ENCODE measurements at places on chromosomes 1 and 21.
A peak's percentile ranks its signal among the peaks of the same experiment; 100 is the strongest.

DNA sequence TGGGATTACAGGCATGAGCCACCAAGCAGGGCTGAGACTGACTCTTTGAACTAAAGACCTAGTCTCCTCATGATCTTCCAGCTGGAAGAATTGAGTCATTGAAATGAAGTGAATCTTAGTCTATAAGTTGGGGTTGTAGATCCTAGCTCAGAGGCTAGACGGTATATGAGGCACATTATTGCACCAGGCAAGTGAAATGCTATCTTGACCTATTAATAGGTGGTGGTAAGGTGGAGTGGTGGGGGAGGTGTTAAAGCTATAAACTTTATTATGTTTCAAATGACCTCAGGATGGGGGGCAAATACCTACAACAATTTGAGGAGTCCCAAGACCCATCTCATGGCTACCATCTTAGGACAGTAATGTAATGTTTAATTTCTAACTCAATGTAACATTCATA, 36.8 kb upstream of the SLC16A1 start:
- DNase-seq, result no peak

DNA sequence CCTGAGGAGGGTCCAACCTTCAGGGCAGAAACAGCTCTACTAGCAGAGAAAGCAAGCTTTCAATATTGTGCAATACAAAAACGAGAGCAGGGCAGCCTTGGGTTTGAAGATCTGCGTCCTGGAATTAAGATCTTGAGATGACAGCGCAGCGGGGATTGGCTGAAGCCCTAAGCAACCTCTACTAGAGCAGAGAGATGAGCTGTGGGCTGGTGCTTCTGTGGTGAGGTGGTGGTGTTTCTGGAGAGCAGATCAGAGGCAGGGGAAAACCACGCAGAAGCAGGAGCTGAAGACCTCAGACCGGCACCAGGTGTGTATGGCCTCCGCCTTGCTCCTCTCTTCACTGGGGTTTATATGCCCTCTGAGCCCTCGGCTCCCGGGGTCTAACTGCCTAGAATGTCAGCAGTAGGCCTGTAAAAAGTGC, 12.5 kb downstream of the TRAF3IP3 start:
- DNase-seq, result peak; percentile 58

GRCh38 chr1:101463195-101463594, 226.4 kb downstream of the S1PR1 start:
- DNase-seq, result no peak

DNA sequence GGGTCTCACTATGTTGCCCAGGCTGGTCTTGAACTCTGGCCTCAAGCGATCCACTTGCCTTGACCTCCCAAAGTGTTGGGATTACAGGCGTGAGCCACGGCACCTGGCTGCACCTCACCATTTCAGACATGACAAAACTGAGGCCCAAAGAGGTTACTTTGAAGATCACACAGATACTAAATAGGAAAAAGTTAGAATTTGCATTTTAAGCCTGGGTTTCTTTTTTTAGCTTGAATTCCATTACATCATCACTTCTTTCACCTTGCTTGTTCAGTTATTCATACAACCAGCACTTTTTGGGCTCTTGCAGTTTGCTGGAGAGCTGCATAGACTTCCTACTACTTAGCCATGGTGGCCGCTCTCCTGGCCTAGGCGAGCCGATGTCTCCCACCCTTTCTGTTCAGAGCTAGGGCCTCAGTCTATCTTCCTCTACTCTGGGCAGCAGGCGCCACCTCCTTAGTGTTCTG, 16.3 kb upstream of the CD2 start:
- DNase-seq, result no peak

GRCh38 chr1:85289848-85290335, 13.5 kb upstream of the BCL10 start:
- DNase-seq, result no peak

DNA sequence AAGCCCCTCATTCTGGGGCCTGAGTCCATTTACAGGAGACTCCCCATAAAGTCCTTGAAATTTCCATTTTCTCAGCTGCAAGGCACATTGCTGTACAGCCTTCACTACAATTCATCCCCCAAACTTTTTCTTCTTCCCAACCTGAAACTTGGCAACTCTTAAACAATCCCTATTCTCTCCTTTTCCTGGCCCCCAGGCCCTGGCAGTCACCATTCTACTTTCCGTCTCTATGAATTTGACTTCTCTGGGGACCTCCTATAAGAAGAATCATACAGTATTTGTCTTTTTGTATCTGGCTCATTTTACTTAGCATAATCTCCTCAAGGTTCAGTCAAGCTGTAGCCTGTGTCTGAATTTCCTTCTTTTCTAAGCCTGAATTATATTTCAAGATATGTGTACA, 332.9 kb downstream of the PCP4 start:
- DNase-seq, result no peak

DNA sequence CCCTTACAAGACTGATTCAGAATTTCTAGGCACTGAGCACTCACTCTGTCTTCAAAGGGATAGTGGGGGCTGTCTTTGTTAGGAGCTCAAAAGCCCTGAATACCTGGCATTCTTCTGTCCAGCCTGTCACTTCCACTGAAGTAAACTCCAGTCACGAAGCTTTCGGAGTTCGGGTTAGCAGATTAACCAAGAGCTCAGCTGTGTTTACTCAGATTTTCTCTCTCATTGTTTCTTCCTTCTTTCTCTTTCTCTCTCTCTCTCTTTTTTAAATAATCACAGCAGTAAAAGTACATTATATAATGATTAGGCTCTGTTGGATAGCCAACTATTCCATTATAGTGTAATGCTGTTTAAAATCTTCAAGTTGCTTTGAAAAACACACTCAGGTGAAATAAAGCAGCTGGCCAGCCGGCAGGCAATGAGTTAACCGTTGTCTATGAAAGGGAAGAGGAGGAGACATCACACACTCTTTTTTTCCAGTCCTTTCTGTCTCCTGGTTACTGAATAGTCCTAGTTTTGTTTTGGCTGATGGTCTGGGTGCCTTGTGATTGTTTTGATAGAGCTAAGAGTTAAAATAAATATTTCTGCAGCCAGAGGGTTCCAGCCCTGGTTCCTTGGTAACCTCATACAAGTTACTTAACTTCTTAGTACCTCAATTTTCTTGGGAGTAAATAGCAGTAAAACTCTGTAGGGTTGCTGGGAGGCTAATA, 89.8 kb downstream of the ADSS2 start:
- no peak for DNase-seq

DNA sequence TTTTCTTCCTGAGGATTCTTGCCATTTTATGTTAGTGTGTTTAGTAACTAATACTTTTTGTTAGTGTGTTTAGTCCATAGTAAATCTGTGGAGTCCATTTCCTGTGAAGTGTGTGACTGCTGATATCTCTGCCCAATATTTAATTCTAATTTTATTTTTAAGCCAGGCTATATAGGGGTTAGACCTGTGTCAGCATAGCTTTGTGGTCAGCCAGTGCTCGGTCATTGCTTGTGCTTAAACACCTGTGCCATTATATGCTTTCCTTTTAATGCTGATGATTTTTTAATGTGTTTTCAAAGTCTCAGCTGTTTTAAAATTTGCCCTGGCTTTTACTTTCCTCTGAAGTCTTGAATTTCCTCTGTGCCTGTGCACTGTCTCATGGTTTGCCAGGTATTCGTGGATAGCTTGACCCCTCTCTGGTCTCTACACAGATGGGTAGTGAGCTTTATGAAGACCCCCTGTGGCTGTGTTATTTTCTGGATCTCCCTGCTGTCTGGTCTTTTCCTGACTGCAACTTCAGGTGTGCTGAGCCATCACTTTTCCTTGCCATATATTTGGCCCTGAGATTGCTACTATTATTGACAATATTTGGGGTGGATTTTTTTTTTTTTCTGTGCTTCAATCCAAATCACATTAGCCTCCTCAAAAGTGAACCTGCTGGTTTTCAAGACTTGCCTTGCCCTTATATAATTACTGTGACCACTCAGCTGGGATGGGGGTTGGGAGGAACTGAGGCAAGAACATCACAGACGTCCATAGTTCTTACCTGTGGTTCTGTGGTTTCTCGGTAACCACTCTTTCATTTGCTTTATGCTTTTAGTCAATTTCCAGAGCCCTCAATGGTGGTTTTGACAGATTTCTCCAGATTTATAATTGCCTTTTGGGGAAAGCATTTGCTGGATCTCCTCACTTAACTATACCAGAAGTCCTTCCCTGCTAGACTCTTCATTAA, 59.6 kb downstream of the RPS6KC1 start:
- no peak for DNase-seq

DNA sequence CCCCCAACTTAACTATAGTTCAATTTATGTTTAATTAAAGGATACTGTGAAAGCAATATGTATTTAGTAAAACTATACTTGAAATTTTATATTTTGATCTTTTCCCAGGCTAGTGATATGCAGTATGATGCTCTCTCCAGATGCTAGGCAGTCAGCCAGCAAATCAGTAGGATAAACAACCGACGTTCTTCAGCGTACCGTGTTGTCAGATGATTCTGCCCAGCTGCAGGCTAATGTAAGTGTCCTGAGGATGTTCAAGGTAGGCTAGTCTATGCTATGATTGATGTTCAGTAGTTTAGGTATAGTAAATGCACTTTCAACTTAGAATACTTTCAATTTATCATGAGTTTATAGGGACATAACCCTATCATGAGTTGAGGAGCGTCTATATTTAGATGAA, 762.6 kb downstream of the MRPL39 start:
- DNase-seq, result no peak

DNA sequence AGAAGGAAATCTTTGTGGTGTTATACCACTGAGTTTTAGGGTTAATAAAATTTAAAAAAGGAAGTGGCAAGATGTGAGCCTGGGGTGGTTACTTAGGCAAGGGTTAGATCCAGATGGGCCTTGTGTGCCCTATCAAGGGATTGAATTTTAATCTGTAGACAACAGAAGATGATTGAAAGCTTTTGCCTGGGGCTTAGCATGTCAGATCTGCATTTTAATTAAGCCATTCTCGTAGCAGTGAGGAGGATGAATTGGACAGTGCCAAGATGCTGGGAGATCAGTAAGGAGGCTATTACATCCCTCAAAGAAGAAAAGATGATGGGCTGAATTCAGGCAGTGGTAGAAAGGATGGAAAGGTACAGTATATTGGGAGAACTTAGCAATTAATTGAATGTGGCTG, 42.3 kb downstream of the HMGB4 start:
- no peak for DNase-seq

DNA sequence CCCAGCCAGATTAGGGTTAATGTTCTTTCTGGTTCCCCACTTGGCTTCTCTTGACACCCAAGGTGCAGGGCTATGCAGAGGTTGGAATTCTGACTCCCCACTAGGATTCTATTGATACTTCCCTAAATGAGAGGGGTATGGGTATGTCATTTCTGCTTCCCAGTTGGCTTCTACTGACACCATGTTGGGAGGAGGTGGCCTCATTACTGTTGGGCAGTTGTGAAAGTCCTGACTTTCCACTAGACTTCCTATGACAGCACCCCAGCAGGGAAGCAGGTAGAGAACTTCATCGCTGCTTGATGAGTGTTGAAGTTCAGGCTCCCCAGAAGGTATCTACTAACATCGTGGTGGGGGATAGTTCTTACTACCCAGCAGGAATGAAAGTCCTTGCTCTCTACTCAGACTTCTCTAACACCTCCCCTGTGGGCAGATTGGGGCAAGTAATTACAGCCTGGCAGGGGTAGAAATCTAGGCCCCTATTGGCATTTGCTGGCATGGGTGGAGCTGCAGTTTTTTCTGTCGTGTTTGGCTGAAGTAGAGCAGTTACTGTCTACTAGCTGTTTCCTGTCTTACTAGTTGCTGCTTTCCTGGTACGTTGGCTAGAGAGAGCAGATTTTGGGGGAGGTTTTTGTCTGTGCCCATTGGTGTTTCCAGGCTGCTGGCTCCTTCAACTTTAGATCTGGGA, 41.5 kb downstream of the ZYG11B start:
- DNase-seq, result no peak

GRCh38 chr21:24470852-24471251, 1136.4 kb downstream of the MRPL39 start:
- DNase-seq, result no peak

- no peak for DNase-seq
Measured at GRCh38 chr1:238675221-238675620, 711.1 kb upstream of the CHRM3 start.

DNA sequence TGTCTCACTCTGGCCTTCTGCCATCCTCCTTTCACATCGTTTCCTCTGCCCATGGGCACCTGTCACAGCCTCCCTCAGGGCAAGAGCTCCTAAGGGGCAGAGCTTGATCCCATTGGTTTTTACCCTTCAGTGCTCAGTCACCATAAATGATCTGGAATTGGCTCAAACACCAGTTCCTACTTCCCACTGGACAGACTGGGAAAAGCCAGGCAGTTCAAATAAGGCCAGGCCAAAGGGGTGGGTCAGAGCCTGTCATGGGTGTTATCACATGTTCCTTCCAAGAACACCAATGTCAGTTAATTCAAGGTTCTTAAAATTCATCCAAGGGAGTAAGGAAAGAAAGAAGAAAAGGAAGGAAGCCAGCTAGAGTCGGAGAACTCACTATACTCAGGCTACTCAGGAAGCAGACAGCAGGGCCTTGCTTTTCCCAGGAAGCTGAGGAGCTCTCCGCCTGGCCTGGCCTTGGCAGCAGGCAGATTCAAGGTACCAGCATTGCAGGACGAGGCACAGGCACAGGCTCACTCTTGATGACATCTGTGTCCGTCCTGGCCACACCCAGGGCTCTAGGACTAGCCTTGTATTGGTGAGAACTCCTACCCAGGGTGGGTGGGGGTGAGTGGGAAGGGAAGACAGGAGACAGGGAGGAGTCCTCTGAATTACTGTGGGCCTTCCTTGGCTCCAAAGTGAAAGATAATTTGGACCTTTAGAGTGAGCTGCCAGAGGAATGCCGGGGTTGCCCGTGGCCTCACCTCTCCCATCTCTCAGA, 32.2 kb upstream of the ARTN start:
- DNase-seq, result no peak

DNA sequence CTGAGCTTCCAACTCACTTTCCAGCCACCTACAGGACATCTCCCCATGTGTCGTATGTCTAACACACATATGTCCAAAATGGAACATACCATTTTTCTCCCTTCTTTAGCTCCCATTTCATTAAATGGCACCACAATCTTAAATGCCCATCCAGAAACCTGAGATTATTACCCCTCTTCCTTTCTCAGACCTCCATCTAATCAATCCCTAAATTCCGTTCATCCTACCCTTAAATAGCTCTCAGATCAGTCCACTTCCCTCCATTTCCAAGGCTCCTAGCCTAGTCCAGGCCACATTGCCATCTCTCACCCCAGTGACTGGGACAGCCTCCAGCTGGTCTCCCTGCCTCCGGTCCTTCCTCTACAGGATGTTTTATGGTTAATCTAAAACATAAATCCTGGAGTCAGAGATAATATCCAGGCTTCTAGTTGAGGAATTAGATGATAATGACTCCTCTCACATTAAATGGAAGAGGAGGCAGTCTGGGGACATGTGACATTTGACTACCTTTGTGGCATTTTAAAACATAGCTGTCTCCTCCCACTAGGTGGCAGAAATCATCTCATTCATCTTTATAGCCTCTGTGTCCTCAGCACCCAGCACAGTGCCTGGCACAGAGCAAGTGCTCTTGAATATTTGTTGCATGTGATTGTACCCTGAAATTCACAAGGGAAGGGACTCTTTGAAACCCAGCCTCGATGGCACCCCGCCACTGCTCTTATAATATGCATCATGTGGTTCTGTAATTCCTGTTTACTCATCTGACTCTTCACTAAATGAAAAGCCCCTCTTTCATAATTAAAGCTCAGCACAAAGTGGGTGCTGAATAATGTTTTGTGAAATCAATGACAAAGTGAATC, 102.3 kb downstream of the TMEM53 start:
- no peak for DNase-seq

- DNase-seq, result no peak
Measured at GRCh38 chr21:34131586-34131985, 58.2 kb downstream of the MRPS6 start.

- no peak for DNase-seq
Measured at GRCh38 chr1:242745079-242745478, 220.6 kb upstream of the PLD5 start.

- DNase-seq, result no peak
Measured at GRCh38 chr1:26020941-26021646, 481 bp upstream of the EXTL1 start.

- DNase-seq, result no peak
Measured at GRCh38 chr1:40257313-40257687, 736 bp upstream of the ZMPSTE24 start.
